ENCODE measurements at places on chromosomes 2 and 18. TPM values are rescaled to one million over a fixed set of nuclear protein-coding genes. Genes with fewer than 3 reads are reported as not detected.

- DNase-seq, result peak; percentile 4
Observed at GRCh38 chr2:212975333-212975732, 176.1 kb downstream of the IKZF2 start.

The TXNDC2 gene
- total RNA-seq, result under 0.01 TPM

The CPO gene
- total RNA-seq, result 0.13 TPM

The REEP1 gene
- total RNA-seq, result under 0.01 TPM

The TANK gene
- 68.7 TPM for total RNA-seq

The TMEM17 gene
- total RNA-seq, result 1.1 TPM

Data from bronchial epithelial cell (primary cell).